Activated CD4-positive, alpha-beta T cell treated with anti-CD3 and anti-CD28 coated beads for 24 hours (primary cell): ENCODE measurements at places on chromosomes 16 and 17.

DNA sequence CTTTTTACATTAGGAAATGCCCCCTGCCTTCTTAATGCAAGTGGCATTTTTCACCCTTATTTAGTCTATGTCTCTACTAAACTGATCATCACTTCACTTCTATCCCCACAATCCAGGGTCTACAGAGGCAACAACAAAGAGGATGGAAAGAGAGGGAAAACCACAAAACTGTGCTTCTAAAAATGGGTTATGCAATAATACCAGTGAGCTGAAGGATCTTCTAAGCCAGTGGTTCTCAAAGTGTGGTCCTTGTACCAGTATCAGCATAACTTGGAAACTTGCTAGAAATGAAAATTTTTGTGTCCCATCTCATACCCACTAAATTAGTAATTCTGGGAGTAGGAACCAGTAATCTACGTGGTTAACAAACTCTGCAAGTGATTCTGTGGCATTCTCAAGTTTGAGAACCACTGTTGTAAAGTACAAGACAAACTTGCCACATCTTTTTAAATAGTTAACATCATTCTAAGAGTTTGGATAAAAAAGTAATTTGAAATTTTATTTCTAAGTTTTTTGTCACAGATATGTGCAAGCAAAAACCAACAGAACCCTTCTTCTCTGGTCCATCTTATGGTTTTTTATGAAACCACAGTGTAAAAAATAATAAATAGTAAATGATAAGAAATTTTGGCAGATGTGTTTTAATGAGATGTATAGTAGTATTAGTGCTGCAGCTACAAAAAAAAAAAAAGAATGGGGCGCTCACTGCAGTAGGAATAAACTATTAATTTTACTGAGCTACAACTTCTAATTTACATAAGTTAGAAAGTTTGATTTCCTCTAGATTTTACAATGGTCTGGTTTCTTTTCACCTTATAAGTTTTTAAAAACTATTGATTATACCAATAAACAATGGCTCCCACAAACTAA lies 16.2 kb downstream of the CDC27 start:
- no peak for DNase-seq

DNA sequence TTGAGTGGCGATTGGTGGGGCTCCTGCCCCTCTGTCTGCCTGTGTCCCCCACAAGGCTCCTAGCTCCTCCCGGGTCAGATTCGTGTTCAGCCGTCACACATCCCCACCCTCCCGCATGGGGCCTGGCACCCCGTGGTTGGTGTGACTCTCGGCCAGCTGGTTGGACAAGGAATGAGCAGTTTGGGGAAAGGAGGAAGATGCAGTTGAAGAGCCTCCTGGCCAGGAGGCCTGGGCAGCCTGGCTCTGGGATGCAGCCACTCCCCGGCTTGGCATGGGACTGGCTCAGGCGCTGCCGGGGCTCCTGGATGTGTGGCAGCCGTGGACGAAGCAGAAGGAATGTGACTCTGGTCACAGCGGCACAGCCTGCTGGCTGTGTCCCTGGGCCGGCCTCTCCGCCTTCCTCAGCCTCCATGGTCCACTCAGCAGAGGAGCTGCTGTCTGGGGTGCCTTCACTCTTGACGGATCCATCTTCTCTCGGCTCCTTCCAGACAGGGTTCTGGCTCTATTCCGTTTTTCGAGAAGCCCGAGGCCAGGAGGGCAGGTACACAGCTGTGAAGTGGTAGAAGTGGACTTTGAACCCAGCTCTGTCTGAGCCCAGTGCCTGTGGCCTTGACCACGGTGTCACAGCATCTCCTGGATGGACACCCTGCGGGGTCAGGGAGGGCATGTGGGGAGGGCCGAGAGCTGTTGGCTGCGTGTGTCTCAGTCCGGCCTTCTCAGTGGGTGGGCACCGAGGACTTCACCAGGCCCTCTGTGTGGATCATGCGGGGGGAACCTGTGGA lies 2.1 kb downstream of the TRAF7 start:
- DNase-seq, result no peak

GRCh38 chr16:87093804-87094555 lies 223.2 kb downstream of the C16orf95 start:
- DNase-seq, result no peak

DNA sequence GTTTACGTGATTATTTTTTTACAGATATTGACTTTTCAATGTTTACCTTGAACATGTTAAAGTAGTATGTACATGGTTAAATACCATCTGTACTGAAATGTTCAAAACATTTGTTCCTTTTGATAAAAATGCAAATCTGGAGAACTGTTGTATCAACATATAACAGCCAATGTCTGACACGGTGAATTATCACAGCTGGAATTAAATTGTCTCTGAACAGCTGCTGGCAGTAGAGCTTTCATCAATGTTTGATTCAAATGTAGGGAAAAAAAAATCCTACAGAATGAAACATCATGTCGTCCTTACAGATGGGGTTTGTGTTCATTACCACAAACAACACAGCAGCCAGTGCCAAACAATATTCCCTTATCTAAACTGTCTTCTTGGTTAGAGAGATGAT lies 79.9 kb downstream of the TOX3 start:
- no peak for DNase-seq

DNA sequence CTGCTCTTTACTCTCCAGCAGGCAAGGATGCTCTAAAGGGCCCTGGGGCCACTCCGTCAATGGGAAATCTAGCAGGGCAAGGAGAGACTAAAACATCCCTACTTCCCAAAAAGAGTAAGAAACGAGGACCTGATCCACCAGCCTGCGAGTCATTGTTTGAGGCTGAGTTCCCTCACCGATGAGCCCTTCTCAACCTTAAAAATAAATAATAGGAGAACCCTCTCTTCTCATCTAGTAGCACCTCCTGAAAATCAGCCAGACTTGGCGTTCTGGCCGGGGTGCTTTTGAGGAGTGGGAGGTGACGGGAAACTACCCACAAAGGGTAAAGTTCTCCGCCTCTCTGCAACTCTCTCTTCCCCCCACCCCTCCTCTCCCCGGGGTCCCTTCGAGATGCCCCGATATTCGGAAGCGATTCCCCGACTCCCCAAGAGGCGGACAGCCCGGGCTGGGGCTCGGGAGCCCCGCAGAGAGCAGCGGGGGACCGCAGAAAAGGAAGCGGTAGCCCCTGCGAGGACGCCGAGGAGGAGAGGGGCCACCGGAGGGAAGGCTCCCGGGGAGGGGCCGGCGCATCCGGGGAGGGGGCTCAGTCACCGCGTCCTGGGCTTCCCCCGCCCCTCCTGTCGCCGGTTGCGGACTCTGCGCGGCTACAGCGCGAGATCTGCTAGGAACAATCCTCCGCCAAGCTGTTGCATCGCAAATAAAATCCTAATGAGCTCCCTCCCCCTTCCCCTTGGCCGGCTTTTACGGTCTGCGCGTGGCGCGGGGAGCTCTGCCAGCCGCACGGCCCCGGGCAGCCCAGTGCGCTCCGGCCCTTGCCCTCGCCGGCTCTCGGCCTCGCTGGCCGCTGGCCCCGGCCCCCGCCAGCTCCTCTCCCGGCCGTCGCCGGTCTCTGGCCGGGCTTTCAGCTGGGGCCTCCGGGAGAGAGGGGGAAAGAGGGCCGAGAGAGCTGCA lies 1.3 kb downstream of the HOXB9 start:
- no peak for DNase-seq

- no peak for DNase-seq
Measured at GRCh38 chr16:65704866-65705265, 583.0 kb upstream of the CDH11 start.

- DNase-seq, result no peak
Measured at GRCh38 chr17:75998327-75998795, 2.3 kb upstream of the CDK3 start.

GRCh38 chr16:79823639-79824038 lies 223.1 kb upstream of the MAF start:
- no peak for DNase-seq

GRCh38 chr16:68790130-68790761 lies 53.1 kb upstream of the TANGO6 start:
- DNase-seq, result no peak

- no peak for DNase-seq
Measured at GRCh38 chr17:34118564-34118963, 136.5 kb upstream of the CCL2 start.

DNA sequence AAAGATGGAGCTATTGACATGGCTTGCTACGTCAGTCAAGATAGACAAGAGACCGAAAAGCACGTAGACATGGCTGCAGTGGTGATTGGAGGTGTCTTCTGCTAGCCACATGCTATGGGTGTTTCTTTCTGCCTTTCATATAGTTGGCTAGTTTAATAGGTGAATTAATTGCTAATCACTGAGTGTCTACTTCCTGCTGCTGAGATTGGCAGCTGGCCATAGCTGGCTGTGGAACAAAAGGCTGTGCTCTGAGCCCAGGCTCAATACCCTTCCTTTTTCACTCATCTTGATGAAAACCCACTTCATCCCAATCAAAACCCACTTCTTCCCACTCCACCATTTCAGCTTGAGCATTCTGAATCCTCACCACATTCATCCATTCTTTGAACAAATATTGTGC lies 221.4 kb upstream of the MAF start:
- no peak for DNase-seq

DNA sequence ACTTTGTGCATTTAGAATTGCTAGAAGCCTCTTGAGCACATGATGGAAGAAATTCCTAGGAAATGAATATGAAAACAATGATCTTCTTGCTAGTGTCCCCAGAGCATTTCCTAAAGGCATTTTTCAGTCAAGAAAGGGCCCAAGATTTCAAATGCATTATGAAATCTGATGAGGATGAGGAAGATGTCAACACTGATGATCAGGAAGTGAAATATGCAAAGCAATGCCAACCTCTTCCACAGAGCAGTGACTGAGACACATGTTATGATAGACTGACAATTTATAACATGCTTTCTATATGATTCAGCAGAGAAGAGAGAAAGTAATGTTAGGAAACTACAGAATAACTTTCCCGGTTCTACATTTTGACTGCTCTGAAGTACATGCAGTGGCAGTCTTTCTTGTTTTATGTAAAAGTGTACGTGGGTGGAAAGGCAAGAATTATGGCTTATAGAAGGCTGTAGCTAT lies 859.1 kb upstream of the GOT2 start:
- no peak for DNase-seq

DNA sequence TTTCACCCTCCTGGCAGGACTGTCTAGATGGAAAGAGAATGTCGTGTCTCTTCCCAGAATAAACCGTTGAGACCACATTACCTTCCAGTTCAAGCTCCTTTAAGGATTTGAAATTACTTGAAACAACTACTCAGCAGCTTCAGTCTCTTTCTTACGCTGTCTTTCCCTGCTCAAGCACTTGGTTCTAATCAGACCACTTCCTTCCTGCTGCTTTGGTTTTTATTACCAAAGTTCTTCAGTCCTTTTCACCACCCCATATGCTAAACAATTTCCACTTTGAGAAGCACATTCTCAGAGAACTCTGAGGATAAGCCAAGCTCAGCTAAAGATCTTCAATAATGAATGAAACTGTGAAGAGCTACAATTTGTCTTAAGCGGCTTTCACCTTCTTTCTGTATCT lies 105.4 kb downstream of the STX8 start:
- DNase-seq, result no peak

- no peak for DNase-seq
Measured at GRCh38 chr16:11202260-11203091, 53.5 kb downstream of the SOCS1 start.

DNA sequence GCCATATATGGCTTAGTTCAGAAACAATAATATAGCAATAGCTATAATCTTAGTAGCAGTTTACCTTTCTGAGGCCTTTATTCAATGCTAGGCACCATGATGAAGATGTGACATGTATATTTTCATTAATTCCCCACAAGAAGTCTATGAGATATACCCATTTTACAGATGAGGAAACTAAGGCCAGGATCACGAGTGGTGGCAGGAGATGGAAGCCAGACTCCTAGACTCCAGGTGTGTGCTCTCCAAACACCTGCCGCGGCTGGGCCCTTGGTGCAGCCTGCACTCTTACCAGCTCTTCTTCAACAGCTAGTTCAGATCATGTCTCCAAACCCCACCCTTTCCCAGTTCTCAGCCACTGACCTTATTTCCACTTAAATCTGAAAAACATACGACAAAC lies 15.2 kb downstream of the NXPH3 start:
- DNase-seq, result no peak

- peak; percentile 75 for DNase-seq
Measured at GRCh38 chr17:7308625-7309433, 1.4 kb downstream of the EIF5A start.

DNA sequence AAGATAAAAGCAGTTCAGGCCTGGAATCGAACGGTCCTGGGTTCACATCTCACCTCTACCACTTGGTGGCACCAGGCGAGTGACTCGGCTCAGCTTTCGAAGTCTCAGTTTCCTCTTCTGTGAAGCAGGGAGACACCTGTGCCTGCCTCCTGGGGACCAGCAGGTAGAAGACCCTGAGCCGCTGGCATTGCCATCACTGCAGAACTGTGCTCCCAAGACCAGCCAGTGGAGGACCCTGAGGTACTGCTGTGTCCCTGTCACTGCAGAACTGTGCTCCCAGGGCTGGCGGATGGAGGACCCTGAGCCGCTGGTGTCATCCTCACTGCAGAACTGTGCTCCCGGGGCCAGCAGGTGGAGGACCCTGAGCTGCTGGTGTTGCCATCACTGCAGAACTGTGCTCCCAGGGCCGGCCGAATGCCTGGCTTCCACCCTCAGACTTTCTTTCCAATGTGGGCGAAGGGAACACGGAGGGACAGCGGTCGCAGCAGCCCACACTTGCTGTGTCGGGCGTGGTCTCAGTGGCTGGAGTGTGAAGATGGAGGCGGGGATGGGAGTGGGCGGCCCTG lies 8.7 kb upstream of the SLC7A5 start:
- no peak for DNase-seq

DNA sequence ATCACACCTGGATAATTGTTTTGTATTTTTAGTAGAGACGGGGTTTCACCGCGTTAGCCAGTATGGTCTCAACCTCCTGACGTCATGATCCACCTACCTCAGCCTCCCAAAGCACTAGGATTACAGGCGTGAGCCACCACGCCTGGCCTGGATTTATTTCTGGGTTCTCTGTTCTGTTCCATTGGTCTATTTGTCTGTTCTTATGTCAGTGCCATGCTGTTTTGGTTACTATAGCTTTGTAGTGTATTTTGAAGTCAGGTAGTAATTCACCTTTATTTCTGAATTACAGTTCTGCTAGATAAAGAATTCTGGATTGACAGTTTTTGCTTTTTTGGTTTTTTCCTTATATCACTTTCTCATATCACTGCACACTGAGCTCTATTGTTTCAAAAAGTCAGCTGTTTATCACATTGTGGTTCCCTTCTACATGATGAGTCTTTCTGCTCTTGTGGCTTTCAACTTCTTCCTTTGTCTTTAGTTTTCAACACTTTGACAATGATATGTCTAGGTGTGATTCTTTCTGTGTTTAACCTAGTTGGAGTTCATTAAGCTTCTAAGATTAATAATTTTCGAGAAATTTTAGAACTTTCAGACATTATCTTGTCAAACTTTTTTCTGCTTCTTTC lies 98.2 kb downstream of the CA4 start:
- no peak for DNase-seq

GRCh38 chr17:37827905-37828650 lies 83.2 kb upstream of the HNF1B start:
- no peak for DNase-seq
